ENCODE measurements at places on chromosomes 7 and 10.

DNA sequence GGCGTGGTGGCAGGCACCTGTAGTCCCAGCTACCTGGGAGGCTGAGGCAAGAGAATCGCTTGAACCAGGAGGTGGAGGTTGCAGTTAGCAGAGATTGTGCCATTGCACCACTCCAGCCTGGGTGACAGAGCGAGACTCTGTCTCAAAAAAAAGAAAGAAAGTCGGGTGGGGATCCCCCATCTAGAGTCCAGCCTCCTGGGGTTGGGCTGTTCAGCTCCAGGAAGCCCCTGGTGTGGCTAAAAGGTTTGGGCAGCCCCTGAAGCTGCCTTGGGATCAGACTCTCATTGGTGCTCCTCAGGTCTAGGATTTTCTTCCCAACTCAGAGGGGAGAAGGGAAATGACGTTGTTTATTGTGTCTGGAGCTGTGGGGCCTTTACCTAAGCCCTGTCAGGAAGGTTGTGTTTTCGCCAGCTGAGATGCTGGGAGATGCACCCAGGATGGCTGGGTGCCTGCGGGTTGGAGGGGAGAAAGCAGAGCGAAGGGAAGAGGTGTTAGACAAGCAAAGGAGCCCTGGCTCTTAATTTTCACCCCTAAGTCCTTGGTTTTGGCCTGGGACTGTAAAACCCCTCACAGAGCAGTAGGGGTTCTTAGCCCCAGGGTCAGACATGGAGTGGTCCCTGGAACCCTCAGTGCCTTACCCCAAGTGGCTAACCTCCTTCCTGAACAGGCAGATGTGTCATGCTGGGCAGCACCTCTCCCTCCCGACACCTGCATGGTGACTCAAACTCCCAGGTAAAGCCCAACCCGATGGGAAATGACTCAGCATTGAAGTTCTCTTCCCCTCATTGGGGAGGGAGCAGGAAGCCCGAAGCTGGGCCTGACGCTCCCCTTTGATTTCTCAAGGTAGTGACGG, 21.1 kb downstream of the PLAU start:
- no peak for DNase-seq

- DNase-seq: no peak
Observed at GRCh38 chr7:14690075-14690474, 212.5 kb downstream of the DGKB start.

GRCh38 chr10:116311706-116312490, 12.3 kb upstream of the CCDC172 start:
- no peak for DNase-seq

DNA sequence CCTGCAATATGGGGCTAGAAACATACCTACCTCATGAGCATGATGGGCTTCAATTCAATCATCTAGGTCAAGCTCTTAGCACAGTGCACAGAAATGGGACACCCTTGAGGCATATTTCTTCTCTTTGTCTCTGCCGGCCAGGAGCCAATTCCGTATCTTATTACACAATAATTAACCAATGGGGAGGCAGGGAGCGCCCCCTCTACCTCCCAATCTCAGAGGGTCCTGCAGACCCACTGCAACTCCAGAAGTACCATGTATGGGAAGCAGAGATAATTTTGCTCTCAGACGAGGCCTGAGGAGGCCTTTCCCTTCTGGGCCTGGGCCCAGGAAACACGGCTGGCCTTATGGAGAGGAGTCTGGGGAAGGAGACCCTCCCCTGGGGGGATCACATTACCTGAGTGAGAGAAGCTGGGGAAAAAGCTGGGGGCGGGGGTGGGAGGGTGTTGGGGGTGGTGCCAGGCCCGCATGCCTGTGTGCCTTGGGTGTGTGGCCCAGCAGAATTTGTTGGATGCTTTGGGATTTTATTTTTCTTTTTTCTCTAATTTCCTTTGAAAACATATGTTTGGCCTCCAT, 155.5 kb downstream of the UBE2H start:
- DNase-seq: no peak

GRCh38 chr10:49058463-49059255, 56.7 kb downstream of the VSTM4 start:
- DNase-seq: no peak

GRCh38 chr7:143288836-143289235, 685 bp downstream of the CASP2 start:
- no peak for DNase-seq

GRCh38 chr10:100000109-100000644, 9.6 kb downstream of the DNMBP start:
- no peak for DNase-seq

- no peak for DNase-seq
Observed at GRCh38 chr10:109588259-109588658, 335.1 kb downstream of the XPNPEP1 start.

DNA sequence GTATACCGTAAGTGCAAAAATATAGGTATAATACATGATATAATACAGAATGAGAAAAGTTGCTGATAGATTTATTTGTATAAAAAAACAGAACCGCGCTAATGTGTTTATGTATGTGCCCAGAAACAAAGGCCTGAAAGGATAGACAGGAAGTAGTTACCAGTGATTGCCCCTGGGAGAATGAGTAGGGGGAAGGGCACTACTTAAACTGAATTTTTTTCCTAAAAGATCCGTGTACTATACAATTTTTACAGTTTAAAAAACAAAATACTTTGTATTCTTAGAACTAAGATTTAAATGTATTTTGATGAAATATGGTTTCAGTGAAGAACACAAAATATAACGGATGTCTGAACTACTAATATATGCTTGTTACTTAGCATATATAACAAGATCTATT, 2.9 kb downstream of the IPMK start:
- DNase-seq: no peak

GRCh38 chr7:131218727-131219128, 108.9 kb upstream of the MKLN1 start:
- DNase-seq: no peak

DNA sequence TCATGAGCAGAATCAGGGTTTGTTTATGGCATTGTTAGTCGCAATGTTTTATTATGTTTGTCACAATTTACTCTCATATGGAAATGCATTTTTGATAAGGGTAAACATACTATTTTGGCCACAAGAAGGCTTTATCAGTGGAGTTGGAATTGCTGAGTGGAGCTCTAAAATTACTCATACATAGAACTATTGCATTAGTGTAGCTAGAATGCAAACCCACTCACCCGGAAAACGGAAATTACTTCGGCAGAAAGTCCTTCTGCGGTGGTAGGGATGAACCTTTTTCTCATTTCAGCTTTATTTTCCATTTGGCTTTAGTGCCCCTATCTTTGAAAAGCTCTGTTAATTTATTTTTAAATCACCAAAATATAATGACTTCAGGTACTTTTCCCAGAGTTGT, 42.8 kb upstream of the NPY start:
- DNase-seq: no peak

Data from renal pelvis (tissue), 12 donors.